ENCODE measurements at places on chromosomes 16 and 17.
A peak's percentile ranks its signal among the peaks of the same experiment; 100 is the strongest.

- DNase-seq = no peak
Observed at GRCh38 chr16:49937886-49938285, 82.0 kb upstream of the ZNF423 start.

GRCh38 chr17:12693640-12694039, 27.9 kb downstream of the MYOCD start:
- no peak for DNase-seq

DNA sequence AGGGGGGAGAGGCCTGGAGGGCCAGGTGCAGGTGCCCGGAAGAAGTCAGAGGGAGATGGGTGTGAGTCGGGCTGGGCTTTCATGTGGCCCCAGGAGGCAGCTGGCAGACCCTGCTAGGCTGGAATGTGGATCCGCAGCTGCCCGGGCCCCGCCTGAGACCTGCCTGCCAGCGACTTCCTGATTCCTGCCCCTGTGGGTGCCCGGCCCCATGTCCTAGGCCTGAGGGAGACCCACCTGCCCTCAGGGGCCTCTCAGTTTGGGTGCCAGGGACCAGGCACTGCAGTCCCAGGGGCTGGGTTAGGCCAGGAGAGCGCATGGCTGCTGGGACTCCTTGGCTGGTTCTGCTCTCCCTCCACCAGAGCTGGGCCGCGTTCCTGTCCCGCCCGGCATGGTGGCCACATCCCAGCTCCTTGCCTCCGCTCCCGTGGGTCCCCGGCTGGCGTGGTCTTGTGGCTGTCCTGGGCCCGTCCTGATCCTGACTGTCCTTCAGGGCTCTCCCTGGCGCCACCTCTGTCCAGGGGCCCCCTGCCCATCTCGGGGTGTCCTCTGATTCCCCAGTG, 22.1 kb upstream of the SPNS2 start:
- no peak for DNase-seq

DNA sequence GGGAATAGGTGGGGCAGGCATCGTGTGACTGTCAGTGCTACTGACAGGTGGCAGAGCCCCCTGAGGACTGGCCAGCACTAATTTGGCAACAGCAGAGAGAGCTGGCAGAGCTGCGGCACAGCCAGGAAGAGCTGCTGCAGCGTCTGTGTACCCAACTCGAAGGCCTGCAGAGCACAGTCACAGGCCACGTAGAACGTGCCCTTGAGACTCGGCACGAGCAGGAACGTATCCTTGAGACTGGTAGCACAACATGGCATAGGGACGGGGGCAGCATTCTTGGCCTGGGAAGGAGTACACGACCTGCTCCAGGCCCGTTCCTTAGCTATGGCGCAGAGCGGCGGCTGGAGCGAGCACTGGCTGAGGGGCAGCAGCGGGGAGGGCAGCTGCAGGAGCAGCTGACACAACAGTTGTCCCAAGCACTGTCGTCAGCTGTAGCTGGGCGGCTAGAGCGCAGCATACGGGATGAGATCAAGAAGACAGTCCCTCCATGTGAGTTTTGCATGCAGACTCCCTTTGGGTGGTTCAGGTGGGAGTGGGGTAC, 3.0 kb upstream of the NRN1L start:
- DNase-seq = no peak

DNA sequence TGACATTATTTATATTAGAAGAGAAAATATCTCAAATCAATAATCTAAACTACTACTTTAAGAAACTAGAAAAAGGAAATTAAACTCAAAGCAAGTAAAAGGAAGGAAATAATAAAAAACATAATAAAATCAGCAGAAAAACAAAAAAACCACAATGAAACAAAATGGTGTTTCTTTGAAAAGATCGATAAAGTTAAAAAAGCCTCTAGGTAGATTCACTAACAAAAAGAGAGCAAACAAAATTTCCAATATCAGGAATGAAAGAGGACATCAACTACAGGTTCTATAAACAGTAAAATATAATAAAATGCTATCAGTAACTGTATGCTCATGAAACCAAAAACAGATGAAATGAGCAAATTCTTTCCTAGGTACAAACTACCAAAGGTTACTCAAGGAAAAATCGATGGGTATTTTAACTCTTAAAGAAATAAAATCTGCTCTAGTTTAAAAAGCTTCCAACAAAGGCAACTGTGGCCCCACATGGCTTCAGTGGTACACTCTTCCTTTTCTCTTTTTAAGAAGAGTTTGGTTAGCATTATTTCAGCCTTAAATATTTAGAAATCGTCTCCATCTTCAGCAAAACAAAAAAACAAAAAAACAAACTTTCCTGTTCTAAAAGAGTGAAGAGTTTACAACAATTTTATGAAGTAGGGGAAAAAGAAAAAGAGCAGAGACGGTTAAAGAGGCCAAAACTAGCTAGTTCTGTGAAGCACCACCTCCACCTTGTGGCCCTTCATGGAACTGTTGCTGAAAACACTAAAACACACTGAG, 102.2 kb downstream of the TRIM37 start:
- DNase-seq = peak; percentile 75

Measured in stimulated activated CD4-positive, alpha-beta T cell treated with anti-CD3 and anti-CD28 coated beads, Interleukin-4, amount 100 ng/mL, for 24 hours (primary cell).